Camera-type eye (tissue), 1 donor: ENCODE measurements at places on chromosomes 7 and 10. TPM values are rescaled to one million over a fixed set of nuclear protein-coding genes. Genes with fewer than 3 reads are reported as not detected.

The IL2RA gene
- 0.44 TPM for total RNA-seq

The C10orf53 gene
- not detected for total RNA-seq

The WEE2 gene
- total RNA-seq = 0.27 TPM

The SH2B2 gene
- total RNA-seq = 16.7 TPM

The ACSM6 gene
- not detected for total RNA-seq

The ZP3 gene
- 0.82 TPM for total RNA-seq

The RPEL1 gene
- not detected for total RNA-seq

The CPA5 gene
- total RNA-seq = 0.55 TPM

The OPN4 gene
- not detected for total RNA-seq

The VIM gene
- 1,950 TPM for total RNA-seq

The GIMAP8 gene
- 7.5 TPM for total RNA-seq

The LIPN gene
- not detected for total RNA-seq

The CD36 gene
- 89.8 TPM for total RNA-seq

The SRPK2 gene
- 120 TPM for total RNA-seq

The POU6F2 gene
- total RNA-seq = 3.7 TPM

The MPLKIP gene
- 39.5 TPM for total RNA-seq

The KCNH2 gene
- 22.7 TPM for total RNA-seq

The RINT1 gene
- 30.0 TPM for total RNA-seq

The BCAP29 gene
- 112 TPM for total RNA-seq

The ZNF248 gene
- 59.9 TPM for total RNA-seq

The PLAU gene
- total RNA-seq = 8.1 TPM

The GGCT gene
- 21.2 TPM for total RNA-seq

The UCMA gene
- not detected for total RNA-seq

The NKX2-3 gene
- not detected for total RNA-seq

The BHLHA15 gene
- total RNA-seq = 1.2 TPM

The OR13A1 gene
- not detected for total RNA-seq

The WNT16 gene
- total RNA-seq = 5.6 TPM

The CDC14C gene
- 0.22 TPM for total RNA-seq

The PSMG3 gene
- total RNA-seq = 20.4 TPM

The LLCFC1 gene
- not detected for total RNA-seq

The LSM8 gene
- total RNA-seq = 59.3 TPM

The AGMO gene
- 0.27 TPM for total RNA-seq

The SYCE1 gene
- not detected for total RNA-seq

The PAX4 gene
- total RNA-seq = not detected

The PRKCQ gene
- total RNA-seq = 8.7 TPM

The FZD1 gene
- total RNA-seq = 24.0 TPM

The UCN3 gene
- not detected for total RNA-seq

The AMZ1 gene
- 0.11 TPM for total RNA-seq

The TMEM213 gene
- not detected for total RNA-seq

The AKR1C4 gene
- total RNA-seq = not detected

The GFRA1 gene
- total RNA-seq = 62.2 TPM

The FAS gene
- total RNA-seq = 12.3 TPM

The SLC26A4 gene
- total RNA-seq = 0.60 TPM

The EVX1 gene
- not detected for total RNA-seq

The NXPH1 gene
- total RNA-seq = 1.6 TPM

The CCDC172 gene
- total RNA-seq = not detected

The INMT gene
- 3.2 TPM for total RNA-seq

The TMEM139 gene
- 3.6 TPM for total RNA-seq
